Inflammatory macrophage treated with lipopolysaccharide for 4 hours (primary cell): ENCODE measurements at places on chromosomes 16 and 17.

DNA sequence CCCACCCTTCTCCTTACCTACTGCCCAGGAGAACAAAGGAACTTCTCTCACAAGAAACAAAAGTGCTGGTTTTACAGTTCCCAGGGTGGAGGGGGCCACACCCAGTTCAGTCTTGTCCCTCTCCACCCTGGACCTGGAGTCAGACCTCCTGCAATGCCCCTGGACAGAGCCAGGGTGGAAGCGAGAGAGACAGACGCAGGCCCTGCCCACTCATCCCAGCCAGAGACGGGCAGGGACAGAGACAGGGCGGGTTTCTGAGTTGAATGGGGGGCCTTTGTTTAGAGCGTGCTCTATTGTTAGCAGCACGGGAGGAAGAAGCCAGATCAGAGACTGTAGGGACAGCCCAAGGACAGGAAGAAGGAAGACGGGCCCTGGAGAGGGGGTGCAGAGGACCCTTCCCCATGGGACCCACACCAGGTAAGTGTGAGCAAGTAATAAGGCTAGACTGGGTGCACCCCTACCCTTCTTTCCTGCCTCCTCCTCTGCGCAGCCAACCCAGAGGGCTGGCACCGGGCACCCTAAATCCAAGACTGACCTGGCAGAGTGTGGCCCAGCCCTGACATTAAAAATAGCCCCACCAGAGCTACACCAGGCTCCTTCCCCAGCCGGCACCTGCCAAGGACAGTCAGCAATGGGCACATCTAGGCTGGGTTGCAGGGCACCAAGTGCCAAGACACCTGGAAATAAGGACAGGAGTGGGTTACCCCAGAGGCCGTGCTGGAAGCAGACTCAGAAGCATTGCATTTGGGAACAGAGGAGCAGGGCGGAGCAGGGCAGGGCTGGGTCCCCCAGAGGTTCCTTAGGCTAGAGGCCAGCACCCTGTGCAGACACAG, 10.9 kb downstream of the JUP start:
- no peak for DNase-seq

DNA sequence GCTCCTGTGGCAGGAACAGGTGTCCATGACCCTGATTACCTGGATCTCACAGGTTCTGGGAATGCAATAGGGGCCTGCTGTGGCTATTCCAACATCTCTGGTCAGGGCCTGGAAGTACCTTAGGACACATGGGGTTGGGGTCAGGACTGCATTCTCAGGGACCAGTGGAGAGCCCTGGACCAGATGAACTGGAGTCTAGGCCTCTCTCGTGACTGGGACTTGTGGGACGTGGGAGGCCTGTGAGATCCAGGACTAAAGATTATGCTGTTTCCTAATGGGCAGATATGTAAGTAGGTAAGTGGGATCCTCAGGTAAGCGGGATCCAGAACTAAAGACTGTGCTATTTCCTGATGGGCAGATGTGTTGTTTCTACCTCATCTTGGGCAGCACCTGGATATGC, 16.2 kb upstream of the CD300A start:
- no peak for DNase-seq

DNA sequence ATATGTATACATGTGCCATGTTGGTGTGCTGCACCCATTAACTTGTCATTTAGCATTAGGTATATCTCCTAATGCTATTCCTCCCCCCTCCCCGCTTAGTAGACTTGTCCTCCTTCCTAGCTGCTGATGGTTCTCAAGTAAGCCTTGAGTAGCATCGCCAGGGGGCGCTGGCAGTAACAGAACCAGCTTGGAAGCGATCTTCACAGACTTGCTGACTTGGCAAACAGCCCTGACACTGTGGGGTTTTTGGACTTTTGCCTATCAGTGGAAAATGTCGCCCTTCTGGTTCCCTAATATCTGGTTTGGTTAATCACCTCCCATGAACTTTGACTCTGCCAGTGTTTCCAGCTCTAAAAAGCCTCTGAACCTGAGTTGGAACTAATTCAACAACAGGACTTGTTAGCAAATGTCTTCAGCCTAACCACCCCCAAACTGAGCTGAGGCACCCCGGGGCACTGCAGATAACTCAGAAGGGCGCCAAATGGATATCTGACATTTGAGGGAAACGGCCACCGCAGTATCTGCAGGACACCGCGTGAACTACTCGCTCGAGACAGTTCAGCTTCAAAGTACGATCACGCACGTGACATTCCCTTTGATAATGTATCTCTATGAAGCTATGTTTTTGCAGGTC, 15.4 kb upstream of the SPATA32 start:
- DNase-seq: peak; percentile 92

DNA sequence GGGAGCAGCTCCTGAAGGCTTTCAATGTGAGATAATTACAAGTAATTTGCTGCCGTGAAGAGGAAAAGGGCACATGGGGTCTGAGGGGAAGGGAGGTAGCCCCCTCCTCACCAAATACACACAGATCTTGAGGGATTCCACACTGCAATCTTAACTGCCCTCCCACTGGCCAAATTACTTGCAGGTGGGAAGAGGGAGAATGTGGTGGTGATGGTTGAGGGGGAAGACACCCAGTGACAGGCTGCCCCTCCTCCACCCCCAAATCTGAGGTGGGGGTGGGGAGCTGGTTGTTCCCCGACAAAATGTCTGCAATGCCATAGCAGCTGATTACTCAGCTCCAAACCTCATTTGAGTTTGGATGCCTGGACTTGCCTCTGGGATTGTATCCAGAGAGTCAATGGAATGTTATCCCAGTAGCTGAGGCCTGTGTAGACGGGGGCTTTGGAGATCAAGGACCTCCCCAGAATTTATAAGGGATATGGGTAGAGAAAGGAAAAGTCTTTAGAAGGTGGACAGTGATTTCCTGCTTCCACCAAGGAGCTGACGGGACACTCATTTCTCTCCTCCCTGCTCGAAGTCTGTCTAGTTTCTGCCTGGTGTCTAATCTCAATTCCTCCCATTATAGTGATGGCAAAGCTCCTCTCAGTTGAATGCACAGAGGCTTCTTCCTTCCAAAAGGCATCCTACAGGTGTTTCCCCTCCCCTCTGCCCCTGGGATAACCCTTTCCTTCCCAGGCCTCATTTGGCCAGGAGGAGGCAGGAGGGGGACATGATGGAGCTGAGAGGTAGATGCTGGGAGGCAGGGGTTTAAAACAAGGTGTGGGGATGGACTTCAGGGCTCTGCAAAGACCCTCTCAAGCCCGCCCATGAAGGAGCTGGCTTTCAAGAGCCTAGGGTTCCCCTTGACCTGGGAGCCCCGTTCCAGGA, 8.7 kb downstream of the DLX4 start:
- no peak for DNase-seq

DNA sequence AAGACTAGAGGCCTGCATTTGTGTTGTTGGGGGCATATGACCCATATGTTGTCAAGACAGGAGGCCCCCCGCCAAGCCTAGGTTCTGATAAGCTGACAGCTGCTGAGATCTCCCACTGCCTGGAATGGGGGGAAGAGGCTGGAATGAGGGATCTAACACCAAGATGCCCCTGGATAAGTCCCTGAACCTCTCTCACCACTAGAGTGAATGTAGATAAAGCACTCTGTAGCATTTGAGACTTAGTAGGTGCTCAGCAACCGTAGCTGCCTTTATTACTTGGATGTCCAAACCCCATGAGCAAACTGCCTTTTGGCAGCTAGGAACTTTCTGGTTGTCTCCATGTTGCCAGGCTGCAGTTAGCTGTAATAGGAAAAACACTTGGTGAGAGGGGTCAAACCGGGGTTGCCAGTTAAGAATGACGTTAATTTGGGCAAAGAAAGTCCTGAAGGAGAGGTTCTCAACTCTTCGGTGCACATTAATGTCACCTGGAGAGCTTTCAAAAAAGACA, 4.4 kb upstream of the RASL10B start:
- DNase-seq: no peak

- no peak for DNase-seq
Observed at GRCh38 chr17:43640491-43641252, 21.1 kb downstream of the MEOX1 start.

GRCh38 chr17:28956112-28956511, 4.8 kb upstream of the PHF12 start:
- DNase-seq: no peak

DNA sequence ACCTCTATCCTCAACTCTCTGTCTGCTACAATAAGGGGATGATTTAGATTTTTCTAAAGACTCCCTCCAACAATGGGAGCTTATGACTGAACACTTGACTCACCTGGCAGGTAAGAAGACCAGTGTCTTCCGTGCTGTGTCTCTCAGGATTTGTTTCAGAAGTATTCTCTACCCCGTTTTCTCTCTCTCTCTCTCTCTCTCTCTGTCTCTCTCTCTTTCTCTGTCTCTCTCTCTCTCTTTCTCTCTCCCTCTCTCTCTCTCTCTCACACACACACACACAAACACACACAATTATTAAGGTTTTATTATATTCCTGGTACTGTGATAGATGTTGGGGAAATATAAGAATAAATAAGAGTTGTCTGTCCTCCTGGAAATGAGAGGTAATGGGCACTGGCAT, 263.9 kb downstream of the TOX3 start:
- DNase-seq: no peak

DNA sequence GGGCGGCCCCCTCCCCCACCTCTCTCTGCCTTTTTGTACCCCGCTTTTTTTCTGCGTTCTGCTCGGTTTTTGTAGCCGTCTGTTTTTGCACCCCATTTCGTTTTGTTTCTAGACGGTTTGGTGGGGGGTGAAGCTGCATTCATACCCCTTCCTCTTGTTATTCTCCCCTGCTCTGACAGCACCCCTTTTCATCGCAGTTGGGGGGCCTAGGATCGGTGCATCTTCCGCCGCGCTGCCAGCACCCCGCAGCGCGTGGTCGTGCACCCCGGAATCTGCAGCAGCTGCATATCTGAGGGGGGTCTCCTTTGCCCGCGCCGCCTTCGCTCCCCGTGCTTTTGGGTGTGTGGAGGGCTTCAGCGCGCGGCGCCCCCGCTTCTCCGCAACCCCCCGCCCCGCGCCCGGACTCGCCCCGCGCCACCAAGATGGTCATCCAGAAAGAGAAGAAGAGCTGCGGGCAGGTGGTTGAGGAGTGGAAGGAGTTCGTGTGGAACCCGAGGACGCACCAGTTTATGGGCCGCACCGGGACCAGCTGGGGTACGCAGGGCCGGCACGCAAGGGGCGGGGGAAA, 455 bp downstream of the ATP1B2 start:
- DNase-seq: no peak

DNA sequence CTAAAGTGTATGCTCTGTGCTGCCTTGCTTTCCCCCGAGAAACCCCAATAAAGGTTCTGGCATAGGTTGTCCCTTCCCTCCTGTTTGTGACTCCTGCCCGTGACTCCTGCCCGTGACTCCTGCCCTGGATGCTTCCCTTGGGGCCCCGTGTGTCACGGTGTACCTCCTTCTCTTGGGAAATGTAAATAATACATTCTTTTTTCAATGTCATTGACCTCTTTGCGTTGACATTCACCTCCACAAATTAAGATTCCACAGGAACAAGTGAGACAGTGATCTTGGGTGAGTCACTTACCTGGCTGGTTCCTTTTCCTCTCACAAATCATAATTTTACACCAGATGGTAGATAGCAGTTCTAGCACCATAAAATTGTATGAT, 632 bp downstream of the CCL15 start:
- no peak for DNase-seq

GRCh38 chr17:55648086-55648485, 74.6 kb downstream of the TMEM100 start:
- DNase-seq: no peak

DNA sequence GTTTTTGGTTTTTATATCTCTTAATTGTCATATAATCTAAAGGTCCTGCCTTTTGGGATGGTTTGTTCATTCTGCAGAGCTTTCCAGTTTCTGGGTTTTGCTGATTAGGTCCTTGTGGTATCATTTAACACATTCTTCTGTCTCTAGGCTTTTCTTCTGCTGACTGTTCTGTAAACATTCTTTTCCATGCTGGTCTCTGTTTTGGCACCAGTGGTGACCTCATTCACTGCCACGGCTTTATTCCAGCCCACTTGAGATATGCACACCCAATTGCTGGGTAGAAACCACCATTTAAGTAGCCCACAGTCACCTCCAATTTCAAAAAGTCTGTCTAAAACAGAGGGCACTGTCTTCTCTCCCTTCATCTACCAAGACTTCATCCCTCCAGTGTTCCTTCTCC, 31.1 kb upstream of the COX10 start:
- no peak for DNase-seq

- DNase-seq: no peak
Observed at GRCh38 chr17:35361027-35361426, 12.4 kb downstream of the SLFN11 start.

DNA sequence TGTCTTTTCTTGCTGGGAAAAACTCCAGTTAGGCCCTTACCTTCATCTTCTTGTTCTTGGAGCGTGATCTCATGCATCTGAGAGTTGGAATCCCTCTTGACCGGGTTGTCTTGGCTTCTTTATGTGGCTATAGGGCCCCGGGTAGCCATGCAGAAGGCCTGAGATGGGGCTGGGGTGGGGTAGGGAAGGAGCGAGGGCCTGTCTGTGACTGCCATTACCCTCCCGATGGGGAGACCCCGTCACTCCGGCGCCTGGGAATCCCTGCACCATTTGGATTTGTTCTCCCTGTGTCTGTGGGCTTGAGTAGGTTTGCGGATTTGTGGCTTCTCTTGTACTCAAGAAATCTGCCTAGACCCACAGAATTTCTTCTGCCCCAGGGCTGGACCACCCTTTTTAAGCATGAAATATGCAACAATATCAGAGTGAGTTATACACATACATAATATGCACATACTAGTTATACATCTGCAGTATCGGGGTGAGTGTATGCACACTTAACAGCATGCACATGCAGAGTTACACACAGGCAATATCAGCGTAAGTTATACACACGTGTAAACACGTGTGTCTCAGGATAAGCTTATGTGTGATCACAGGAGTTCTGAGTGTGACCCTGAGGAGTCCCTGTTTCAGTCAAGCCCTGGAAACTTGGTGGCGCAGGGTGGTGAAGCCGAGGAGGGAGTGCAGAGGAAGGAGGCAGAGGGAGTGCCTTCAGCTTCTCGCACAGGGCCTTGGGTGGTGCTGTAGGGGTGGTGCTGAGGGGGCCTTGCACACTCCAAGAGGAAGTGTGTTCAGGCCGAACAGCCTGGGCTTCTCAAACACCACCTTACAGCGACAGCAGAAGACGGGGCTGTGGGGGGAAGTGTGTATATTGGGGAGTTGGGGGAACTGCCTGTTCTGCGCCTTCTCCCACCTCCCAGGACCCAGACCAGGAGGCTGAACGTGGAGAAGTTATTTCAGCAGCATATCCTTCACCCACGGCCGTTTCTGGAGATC, 18.5 kb downstream of the CCDC42 start:
- no peak for DNase-seq

- DNase-seq: no peak
Observed at GRCh38 chr16:87782033-87782432, 16.2 kb upstream of the KLHDC4 start.

- no peak for DNase-seq
Observed at GRCh38 chr16:24054741-24055491, 201.2 kb upstream of the CACNG3 start.

- DNase-seq: no peak
Observed at GRCh38 chr17:40182606-40183005, 5.3 kb downstream of the RAPGEFL1 start.

- DNase-seq: no peak
Observed at GRCh38 chr16:26700250-26700649, 366.5 kb upstream of the C16orf82 start.
